Esophagus mucosa (tissue), 1 donor: ENCODE measurements at places on chromosomes 1 and 21. TPM values are rescaled to one million over a fixed set of nuclear protein-coding genes. Genes with fewer than 3 reads are reported as not detected.

TFF2 gene
- not detected for total RNA-seq

OR2L13 gene
- total RNA-seq: not detected

PALMD gene
- 17.7 TPM for total RNA-seq

BNIPL gene
- total RNA-seq: 55.8 TPM

GBP4 gene
- 1.0 TPM for total RNA-seq

CD53 gene
- total RNA-seq: 5.1 TPM

RNU1-2 gene
- 6,387 TPM for total RNA-seq

ZYG11A gene
- total RNA-seq: 0.44 TPM

PLA2G2D gene
- 0.20 TPM for total RNA-seq

ZNF697 gene
- total RNA-seq: 1.00 TPM

GRCh38 chr1:202710070-202711045 is at the start of gene SYT2:
TSS of gene SYT2 (minus strand) at chr1:202710454. CDS start at chr1:202605772, 104,682 bp downstream.
- no peak for ATAC-seq

DNA sequence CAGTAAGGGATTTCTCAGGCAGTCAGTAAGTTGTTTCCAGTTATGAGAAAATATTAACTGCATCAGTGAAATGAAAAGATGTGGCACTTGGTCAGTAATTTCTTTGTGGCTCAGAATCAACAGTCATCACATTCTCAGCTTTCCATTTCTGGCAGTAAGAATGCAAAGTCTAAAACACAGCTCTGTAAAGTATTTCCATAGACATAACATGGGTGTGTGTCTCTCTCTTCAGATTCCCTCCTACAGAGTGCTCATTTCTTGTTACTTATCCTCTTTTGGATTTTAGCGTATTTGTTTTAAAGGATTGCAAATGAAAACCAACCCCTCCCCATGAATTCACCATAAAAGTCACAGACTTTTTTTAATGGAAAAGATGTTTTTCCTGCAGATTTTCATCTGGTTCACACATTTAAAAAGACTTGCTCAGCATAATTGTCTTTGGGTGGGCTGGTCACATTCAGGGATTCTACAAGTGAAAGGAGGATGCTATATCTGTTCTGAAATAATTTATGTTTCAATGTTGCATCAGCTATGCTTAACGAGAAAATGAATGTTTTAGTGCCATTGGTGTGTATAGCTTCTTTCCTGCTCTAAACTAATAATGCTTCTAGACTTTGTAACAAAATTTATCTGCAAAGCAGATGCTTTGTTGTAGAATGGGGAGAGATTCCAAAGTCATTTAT is 34.6 kb upstream of the CD55 start:
- ATAC-seq: no peak

- no peak for ATAC-seq
Measured at GRCh38 chr1:176159993-176160392, 47.1 kb downstream of the COP1 start.

DNA sequence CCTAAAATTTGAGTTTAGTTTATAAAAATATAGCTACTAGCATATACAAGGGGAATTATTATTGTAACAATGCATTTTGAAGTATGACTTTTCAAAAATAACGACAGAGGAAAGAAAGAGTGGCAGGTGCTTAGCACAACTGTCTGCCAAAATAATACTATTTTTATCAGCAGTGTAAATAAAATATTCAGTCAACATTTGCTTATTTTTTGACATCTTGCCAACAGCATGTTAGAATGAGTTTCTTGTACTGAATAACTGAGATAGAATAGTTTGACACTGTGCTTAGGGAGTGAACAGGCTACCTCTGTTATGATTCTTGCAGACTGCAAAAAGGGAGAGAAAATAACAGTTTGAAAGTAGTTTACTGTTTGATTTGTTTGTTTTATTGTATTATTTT is 909.8 kb downstream of the BRINP3 start:
- no peak for ATAC-seq

GRCh38 chr1:113166473-113166872 is 93.5 kb downstream of the LRIG2 start:
- ATAC-seq: no peak

- ATAC-seq: no peak
Measured at GRCh38 chr1:48329486-48329885, 107.0 kb downstream of the SLC5A9 start.

GRCh38 chr1:152115344-152115743 is at the start of gene TCHH:
TSS of gene TCHH (minus strand) at chr1:152115444. CDS start at chr1:152114080, 1,364 bp downstream.
- no peak for ATAC-seq

- ATAC-seq: no peak
Measured at GRCh38 chr21:27703791-27704190, 736.9 kb upstream of the ADAMTS5 start.

GRCh38 chr1:99636647-99637175 is 9.2 kb upstream of the PALMD start:
- no peak for ATAC-seq

GRCh38 chr21:21955204-21955603 is 957.0 kb downstream of the NCAM2 start:
- no peak for ATAC-seq

- no peak for ATAC-seq
Measured at GRCh38 chr1:4762146-4762545, 107.7 kb downstream of the AJAP1 start.

DNA sequence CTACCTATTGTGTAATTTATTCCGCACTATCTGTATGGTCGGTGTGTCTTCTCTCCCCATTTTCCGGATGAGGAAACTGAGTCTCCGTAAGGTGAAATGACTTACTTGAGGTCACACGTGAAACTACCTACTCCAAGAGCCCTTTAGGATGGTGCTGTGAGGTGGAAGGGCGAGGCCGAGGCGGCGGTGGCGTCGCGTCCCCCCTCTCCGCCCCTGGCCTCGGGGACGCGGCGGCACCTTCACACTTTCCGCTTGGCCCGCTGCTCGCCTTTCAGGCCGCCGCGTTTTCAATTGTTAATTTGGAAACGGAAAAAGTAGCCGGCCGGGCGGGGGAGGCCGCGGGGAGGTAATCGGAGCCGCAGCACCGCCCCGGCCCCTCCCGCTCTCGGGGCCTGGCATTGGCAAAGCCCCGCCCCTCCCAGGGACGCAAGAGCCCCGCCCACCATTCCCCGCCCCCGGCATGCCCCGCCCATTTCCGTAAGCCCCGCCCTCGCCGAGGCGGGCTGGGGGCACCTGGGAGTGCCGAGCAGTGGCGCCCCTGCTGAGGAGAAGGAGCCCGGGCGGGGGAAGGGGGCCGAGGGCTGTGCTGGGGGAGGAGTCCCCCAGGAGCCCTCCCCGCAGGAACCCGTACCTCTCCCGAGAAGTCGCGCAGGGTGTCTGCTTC is 18.6 kb downstream of the KCNQ4 start:
- ATAC-seq: peak; percentile 88

GRCh38 chr1:150843474-150843873 is 32.9 kb downstream of the ARNT start:
- ATAC-seq: no peak

DNA sequence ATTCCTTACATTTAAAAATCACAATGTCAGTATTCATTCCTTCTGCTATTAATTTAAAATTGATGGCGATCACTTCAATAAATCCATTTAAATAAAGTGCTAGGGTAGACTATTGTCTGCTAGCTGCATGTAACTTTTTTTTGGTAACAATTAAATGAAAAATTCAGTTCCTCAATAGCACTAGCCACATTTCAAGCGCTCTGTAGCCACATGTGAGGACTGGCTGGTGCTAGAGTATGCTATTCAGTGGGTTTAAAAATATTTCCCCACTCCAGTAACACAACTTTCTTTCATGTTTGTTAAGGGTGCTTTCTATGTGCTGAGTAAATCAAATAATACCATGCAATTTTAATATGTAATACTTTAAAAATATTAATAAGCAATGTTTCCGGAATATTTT is 108.2 kb downstream of the LTN1 start:
- no peak for ATAC-seq

DNA sequence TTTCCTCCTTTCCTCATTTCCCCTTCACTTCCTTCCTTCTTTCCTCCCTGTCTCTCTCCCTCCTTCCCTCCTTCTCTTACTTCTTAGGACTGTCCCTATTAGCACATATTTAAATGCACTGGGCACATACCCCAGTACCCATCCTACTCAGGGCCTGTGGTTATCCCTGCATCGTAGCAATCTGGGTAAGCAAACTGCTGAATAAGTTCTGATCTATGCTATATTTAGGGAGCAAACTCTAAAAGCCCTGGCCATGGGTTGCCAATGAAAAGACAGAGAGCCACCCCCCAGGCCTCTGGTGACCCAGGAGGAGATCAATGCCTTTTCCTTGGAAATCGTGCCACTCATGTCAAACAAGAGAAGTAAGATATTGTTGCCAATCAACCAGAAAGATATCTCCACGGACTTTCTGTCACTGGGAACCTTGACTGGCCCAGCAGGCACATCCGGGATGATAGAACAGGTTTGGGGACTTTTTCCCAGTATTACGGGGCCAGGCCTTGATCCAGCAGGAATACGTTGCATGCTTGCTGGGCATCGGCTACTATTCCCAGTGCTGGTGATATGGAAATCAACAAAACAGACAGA is 5.4 kb downstream of the FAM3B start:
- no peak for ATAC-seq

GRCh38 chr21:35428937-35429336 is 379.8 kb upstream of the RUNX1 start:
- no peak for ATAC-seq

GRCh38 chr1:107460035-107460434 is 319.2 kb downstream of the NTNG1 start:
- no peak for ATAC-seq
